Central memory CD4-positive, alpha-beta T cell (primary cell): ENCODE measurements at places on chromosomes 16 and 17.

GRCh38 chr17:73758245-73758644 is 114.0 kb upstream of the SDK2 start:
- no peak for DNase-seq

- no peak for DNase-seq
Measured at GRCh38 chr17:67198131-67198530, 46.9 kb downstream of the HELZ start.

- peak; percentile 42 for DNase-seq
Measured at GRCh38 chr17:55348749-55349354, 72.8 kb downstream of the MMD start.

DNA sequence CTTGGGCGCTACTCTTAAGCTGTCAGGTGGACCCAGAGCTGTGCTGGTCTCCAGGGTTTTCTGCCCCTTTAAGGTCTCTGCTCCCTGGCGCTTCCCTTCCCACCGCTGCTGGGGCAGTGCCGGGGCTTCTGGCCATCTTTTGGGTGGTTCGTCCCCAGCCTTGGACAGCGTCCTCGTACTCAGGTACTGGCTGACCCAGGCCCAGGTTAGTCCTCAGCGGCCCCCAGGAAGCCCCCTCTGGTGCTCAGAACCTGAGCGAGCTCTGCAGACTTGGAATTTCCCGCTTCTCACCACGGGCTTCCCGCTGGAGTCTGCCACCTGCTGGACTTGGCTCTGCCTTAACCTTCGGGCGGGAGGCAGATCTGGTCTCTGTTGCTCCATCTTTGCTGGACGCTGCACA is 94.1 kb upstream of the ZNF750 start:
- DNase-seq: no peak

GRCh38 chr16:35735403-35736251 is 2276.2 kb downstream of the TP53TG3F start:
- DNase-seq: no peak

DNA sequence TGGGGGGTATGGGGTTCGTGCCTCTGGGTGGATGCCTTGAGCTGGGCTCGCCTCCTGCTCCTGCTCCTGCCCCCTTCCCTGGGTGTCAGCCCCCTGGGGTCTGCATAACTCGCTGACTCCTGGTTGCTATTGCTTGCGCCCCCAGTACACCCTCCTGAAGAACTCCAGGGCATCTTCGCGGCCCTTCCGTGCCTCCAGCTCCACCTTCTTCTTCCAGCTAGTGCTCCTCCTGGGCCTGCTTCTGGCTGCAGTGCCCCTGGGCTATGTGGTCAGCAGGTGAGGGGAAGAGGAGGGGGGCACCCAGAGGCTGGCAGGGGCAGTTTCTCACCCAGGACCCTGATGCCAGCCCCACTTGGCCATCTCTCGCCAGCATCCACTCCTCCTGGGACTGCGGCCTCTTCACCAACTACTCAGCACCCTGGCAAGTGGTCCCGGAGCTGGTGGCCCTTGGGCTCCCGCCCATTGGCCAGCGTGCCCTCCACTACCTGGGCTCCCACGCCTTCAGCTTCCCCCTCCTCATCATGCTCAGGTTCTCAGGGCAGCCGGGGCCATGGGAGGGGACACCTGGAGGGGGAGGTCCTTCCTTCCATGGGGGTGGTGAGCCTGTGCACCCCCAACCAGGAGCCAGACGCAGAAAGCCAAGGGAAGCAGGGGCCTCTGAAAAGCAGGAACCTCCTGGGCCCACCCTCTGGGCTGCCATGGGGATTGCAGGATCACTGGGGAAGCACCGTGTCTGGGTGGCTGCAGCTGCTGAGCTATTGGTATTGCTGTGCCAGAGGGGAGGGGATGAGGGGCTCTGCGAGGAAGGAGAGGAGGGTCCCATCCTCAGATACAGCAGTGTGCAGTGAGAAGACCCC is 7.8 kb upstream of the C17orf99 start:
- no peak for DNase-seq

GRCh38 chr16:11194913-11195312 is 61.1 kb downstream of the SOCS1 start:
- DNase-seq: no peak

DNA sequence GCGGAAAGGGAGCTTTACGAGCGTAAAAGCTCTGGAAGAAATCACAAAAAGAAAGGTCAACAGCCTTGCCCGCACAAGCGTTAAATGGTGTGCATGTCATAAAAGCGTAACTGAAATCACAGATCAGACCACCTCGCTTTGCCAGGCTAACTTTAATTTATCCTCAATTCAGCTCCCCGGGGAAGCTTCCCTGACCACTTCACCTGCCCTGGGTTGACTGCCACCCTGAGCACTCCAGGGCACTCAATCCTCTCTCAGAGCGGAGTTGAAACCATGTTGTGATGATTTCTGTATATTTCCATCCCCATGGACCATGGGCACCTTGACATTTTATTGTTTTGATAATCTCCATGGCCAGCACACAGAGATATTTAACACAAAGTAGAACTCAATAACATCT is 16.1 kb upstream of the NAGS start:
- DNase-seq: no peak

DNA sequence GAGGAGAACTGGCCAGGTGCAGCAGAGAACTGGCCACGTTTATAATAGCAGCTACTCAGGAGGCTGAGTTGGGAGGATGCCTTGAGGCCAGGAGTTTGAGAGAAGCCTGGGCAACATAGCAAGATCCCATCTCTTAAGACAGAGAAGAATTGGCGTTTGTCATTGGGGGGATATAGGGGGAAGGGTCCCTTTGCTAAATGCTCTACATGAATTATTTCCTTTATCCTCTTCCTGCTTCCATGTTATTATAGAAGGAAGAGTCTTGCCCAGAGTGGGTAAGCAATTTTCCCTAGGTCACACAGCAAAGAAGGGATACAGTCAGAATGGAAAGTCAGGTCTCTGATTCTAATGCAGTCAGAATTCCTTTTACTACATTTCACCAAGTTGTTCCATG is 68.0 kb downstream of the MYH11 start:
- no peak for DNase-seq

GRCh38 chr16:57477531-57478202 is 8.6 kb downstream of the DOK4 start:
- no peak for DNase-seq

- DNase-seq: no peak
Measured at GRCh38 chr17:49055181-49055927, 58.2 kb downstream of the IGF2BP1 start.

DNA sequence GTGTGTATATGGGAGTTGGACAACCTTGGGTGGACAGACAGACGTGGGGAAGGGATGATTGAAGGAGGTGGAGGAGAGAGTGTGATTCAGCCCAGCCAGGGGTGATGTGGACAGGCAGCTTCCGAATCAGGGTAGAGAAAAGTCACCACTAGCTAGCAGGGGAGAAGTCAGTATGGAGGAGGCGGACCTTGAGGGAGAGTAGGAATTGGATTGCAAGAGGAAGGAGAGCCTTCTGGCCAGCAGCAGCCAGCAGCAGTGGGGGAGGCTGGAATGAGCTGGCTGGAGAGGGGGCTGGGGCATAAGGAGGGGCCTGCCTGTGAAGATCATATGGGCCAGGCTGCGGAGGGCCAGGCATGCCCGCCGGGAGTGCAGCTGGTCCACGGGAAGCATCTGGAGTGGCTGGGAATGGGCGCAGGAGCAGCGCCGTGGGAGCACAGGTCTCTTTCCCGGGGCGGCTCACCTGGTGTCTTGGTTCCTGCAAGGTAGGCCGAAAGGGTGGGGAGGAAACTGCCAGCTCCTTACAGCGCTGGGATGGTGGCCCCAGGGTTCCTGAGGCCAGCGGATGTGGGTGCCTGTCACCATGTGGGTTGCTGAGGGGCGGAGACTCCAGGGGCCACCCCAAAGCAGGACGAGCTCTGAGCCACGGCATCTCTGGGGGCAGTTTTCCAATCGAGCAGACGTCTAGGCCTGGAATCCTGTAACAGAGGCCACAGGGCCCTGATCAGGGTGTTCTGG is 235.3 kb downstream of the SEC14L1 start:
- peak; percentile 76 for DNase-seq

DNA sequence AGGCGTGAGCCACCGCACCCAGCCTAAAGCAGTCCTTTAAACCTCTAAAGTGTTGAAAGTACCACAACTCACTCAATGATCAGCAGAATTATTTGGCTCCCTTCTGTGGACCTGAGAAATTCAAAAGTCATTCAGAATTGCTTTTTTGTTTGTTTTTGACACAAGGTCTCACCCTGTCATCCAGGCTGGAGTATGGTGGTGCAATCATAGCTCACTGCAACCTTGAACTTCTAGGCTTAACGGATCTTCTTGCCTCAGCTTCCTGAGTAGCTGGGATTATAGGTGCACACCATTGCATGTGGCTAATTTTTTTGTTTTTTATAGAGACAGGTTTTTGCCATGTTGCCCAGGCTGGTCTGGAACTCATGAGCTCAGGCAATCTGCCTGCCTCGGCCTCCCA is 44.3 kb downstream of the TRAF4 start:
- no peak for DNase-seq

DNA sequence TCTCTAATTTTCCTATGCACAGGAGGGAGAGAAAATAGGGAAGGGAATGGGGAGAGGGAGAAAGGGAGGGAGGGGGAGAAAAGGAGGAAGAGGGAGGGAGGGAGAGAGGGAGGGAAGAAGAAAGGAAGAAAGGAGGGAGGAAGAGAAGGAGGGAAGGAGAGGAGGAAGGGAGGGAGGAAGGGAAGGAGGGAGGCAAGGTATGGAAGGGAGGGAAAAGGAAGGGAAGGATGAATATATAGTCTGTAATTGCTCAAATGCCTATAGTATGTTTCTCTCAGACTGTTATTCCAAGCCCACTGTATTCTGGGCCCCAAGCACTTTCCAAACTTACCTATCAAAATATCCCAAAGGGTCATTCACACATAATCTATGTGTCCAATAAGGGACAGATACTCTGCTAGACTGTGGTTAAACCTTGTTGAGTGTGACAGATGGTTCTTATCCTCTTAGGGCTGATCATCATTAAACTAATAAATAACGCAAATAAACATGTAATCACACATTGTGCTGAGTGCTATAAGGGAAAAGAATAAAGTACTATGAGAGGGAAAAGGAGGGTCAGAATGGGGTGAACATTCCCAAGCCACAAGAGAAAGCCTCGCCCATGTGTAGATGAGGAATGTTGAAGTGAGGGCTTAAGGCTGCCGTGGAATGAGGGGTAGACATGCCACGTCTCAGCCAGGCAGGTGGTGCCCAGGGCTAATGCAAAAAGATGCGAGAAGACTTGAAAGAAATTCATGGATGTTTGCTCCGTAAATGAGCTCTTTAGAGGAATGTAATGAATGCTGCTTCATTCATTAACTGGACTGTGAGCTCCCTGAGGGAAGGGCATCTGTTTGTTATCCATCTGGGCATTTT is 30.6 kb downstream of the ASIC2 start:
- no peak for DNase-seq

DNA sequence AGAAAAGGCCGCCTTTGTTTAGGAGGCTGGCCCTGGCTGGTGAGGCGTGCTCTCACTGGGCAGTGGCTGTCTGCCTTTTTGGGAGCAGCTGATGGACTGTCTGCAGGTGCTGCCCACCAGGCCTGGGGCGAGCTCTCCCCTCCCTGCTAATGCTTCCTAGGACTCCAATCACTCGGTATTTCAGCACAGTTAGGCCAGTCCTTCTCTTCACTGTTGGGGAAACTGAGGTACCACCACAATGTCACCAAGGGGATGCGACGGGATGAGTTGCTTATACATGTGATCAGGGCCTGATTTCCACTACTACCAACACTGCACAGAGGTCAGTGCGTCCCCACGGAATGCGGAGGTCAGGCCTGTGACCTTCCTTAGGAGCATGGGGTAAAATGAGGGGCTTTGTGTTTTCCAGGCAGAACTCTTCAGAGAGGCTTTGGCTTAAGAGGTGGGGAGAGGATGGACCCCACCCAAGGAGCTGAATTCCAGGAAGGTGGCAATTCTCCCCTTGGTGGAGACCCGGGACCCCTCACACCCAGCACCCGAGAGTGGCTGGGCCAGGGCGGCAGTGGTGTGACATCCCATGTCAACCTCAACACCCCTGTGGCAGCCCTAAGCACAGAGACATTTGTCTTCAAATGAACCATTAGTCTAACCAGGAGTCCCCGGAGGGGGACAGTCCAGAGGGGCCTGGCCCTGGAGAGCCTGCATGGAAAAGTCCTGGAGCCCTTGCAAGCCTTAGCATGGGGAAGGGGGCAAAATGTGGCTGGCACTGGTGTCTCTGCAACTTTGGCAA is 86.4 kb downstream of the N4BP1 start:
- DNase-seq: no peak

GRCh38 chr16:759110-759910 is 1.2 kb upstream of the MSLN start:
- DNase-seq: no peak
